ENCODE measurements at places on chromosomes 2 and 18.

DNA sequence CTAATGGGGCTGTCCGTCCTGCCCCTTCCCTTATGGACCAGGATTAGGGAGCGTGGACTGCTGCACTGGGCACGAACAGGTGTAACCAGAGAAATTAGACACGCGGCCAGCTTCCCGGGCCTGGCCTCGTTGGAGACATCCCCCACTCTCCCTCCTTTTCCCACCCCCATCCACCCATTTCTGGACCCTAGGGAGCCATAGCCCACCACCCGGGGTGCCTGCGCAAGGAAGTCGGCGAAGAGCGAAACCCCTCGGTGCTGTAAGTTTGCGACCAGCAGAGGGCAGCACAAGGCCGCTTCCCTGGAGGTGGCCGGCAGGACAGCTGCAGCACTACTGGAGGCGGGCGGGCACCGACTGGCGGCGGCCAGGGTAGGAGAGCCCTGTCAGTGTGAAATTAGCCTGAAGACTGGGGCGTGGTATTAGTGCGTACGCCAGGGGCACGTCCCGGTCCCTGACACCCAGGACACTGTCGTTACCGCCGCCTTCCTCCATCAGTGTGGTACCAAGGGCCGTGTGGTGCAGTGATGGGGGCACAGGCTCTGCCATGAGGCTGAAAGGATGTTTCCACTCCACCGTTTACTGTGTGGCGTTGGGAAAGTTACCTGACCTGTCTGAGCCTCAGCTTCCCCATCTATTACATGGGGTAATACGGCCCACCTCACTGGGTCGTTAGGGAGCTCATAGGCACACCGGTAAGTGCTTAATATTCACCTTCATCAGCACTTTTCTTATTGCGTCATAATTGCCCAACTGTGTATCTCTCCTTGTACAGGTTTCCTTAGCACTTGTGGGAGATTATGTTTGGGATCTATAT, 36.0 kb upstream of the CD207 start:
- DNase-seq: peak; percentile 32

- DNase-seq: no peak
These were observed 10.8 kb downstream of the YPEL5 start for GRCh38 chr2:30157616-30158015.

- DNase-seq: no peak
These were observed 14.6 kb upstream of the LTBP1 start for GRCh38 chr2:32931945-32932709.

- DNase-seq: no peak
These were observed 18.7 kb downstream of the C2orf92 start for GRCh38 chr2:97688062-97688827.

- no peak for DNase-seq
These were observed at the start of gene PXDN for GRCh38 chr2:1744446-1745170. PXDN (minus strand) TSS chr2:1744515; CDS start chr2:1744455, 60 bp downstream.

- DNase-seq: peak; percentile 16
These were observed 883.2 kb downstream of the SLC4A3 start for GRCh38 chr2:220510668-220511067.

- DNase-seq: no peak
These were observed 238.1 kb upstream of the SLC8A1 start for GRCh38 chr2:40690036-40690435.

- DNase-seq: no peak
These were observed 115.0 kb downstream of the MREG start for GRCh38 chr2:215898363-215898762.

DNA sequence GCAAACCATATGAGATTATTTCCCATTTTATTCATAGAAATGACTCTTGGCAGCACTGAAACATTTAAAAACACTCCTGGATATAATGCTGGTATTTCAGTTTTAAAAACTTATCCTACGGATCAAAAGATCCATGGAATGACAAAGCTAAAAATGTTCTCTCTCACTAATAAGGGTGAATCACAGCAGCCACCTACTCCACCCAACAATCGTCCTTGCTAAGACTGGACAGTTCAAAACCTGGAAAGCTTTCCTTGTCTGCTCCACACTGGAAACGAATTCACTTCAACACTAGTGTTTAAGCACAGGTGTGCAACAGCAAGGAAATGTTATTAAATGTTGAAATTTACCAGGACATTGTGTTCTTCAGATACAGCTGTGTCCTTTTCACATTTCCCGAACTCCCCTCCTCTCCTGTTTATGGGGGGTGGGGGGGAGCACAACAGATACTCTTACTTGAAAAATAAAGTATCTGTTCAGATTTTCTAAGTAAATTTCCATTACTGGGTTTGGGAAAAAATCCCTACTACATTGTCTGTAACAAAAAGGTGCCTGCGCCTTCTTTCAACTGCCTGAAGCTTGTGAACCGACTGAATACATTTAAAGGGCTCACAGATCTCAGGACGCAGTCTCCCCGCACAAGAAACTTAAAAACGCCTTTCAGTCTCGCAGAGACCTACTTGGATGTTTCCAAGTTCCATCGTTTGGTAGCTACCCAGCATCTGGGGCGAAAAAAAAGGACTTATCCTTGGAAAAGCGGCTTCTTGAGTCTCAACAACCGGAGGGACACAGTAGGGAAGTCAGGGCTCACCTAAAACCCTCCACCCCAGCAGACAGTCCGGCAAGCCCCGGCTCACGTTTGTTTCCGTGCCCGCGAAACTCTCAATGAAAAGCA, 1.3 kb downstream of the YWHAQ start:
- DNase-seq: no peak

DNA sequence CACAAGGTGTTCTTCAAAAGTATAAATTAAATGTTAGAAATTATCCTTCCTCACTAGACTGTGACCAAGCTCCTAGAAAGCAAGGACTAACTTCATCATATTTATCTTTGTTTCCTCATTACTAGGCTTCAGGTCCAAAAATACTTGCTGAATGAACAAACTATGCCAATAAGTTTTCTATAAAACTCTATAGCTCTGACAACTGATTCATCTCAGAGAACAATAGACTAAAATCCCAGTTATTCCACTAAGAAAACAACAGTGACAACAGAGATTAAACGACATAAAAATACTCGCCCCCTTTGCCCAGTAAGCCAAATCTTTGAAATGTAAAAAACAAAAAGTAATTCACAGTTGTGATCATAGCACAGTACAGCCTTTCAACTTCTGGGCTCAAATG, 13.6 kb downstream of the TLK1 start:
- DNase-seq: no peak

DNA sequence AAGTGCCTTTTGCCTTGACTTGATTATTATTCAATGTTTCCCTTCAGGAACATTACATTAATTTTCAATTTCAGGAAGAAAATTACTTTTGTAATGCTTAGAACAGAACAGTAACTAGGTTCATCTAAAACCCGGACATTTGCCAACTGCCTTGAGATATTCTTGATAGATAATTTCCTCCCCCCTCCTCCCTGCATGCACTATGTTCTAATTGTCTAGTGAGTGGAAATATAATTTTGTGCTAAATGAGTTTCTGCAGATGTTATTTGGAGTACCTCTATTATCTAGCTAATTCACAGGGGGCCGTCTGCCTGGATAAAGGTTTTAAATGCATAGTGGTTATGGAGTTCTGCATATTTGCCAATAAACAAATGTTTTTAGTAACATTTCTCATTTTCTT, 200.3 kb upstream of the SLC39A10 start:
- DNase-seq: no peak

DNA sequence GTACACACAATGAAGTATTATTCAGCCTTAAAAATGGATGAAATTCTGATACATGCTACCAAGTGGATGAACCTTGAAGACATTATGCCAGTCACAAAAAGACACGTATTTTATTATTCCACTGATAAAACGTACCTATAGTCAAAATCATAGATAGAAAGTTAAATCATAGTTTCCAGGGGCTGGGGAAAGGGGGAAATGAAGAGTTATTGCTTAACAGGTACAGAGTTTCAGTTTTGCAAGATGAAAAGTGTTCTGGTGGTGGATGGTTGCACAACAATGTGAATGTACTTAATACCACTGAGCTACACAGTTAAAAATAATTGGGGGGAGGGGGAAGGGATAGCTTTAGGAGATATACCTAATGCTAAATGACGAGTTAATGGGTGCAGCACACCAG, 279.0 kb upstream of the STON1 start:
- DNase-seq: no peak

DNA sequence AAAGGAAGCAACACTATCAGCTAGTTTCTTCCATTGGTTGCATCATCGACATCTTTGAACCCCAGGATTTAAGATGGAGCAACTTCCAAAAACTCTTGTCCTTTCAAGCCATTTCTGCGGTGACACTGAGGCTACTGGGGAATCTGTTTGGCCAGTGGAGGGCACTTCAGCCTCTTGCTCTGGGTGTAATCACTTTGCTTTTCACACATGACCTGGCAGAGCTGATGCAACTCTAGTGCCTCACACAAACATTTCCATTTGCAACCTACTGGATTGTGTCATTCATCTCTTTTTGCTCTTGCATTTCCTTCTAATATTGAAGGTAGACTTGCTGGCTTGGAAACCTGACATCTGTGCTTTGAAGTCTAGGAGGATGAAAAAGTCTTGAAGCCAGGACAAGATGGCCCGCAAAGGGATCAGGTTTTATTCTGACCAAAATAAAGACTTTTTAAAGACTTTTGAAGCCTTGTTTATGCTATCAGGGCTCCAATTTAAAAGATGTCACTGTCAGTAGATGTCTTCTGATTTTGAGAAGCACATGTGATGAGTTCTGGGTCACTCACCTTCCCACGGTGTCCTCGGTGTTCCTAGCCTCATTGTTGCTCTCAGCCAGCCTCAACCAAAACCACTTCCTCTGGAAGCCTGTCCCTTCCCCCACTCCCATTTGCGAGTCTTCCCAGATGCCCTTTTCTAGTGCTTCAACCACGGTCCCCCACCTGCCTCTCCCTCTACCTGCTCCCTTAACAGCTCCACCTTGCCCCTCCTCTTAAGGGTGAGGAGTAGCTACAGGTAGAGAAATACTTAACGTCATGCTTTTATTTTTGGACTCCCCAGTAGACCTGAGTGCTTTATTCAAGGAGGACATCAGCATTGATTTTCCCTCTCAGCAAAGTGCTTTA, 69.7 kb upstream of the KCNE4 start:
- DNase-seq: no peak

DNA sequence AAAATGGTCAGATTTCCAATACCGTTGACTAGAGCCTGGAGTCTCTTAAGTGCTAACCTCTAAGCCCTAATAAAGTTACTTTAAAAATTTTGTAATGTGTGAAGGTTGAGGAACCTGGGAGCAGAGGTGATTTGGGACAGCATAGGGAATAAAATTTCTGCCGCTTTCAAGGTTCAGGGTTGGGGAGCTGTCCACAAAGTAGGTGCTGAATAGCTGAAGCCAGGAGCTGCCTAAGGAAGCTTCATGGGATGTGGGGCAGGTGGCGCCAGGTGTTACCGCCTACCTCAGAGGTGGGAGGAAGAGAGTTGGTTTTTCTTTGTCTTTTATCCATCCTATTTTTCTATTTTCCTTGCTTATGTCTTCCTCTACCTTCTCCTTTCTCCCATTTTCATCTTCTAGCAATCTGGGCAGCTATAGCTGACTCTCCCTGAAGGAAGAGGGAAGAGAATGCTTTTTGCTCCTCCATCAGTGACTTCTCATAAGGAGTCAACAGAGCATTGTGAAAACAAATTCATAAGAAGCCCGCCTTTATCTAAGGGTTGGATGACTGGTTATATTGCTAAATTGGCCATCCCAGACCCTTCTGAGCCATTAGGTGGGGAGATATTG, 178.7 kb downstream of the CLIP4 start:
- no peak for DNase-seq

- no peak for DNase-seq
These were observed 6.5 kb upstream of the SMAD2 start for GRCh38 chr18:47936952-47937351.

- DNase-seq: no peak
These were observed 32.6 kb downstream of the MRPL33 start for GRCh38 chr2:27804146-27804545.

- DNase-seq: no peak
These were observed 210.4 kb downstream of the SOCS6 start for GRCh38 chr18:70499218-70499691.

DNA sequence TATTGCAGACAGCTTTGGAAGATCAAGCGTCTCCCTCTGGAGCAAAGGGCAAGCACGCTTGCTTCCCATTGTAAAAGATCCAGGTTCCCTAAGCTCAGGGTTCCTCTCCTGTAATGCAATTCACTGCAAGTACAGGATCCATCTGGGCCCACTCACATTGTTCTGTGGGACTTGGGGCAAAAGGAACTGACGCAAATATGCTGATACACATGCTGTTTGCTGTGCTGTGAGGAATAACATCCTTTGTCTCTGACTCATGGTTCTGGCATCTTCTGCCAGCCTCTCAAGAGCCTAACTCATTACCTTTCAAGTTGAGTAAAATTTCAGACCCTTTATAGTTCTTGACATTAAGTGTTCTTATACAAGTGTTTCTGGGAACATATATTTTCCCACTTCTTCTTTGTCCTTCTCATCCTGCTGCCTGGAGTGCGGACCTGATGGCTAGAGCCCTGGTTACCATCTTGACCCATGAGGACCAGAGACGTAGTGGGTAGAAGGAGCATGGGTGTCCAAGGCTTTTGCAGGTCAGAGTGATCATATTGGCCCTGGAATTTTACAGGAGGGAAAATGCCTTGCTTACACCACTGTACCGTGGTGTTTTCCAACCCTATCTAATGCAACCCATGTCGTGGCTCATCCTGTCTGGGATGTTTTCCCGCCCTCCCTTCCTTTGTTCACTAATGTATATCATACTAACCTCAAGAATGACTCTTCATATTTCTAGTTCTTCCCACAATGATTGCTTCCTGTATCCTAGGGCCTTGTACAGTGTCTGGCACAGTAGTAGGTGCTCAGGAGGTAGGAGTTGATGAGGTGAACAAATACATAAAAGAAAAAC, 145.7 kb upstream of the GLI2 start:
- no peak for DNase-seq

GRCh38 chr18:22427822-22428549, 10.3 kb upstream of the CTAGE1 start:
- DNase-seq: no peak

Measured in SW 1271 (cell line).